Fibroblast of skin of abdomen (primary cell): ENCODE measurements at places on chromosomes 4 and X.
A peak's percentile ranks its signal among the peaks of the same experiment; 100 is the strongest.

- DNase-seq: no peak
Measured at GRCh38 chr4:178894126-178894525, 1451.9 kb upstream of the AGA start.

DNA sequence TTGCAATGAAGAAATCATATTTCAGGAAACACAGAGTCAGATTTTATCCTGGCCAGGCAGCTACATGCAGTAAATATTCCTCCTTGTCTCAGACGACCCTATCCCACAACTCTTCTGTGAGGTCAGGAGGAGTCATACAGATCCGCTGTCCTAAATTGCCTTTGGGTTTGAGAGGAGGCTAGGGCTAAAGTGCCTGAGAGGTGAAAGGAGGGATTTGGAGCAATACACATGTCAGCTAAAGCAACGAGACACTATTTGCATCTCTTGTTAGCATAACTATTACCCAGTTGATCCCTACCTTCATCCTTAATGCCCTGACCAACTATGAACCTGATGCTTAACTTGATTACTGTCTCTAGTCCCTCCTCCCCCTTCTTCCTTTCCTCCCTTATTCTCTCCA, 98.6 kb downstream of the TBC1D19 start:
- DNase-seq: no peak

GRCh38 chr4:145388043-145388442, 93.6 kb upstream of the SMAD1 start:
- peak; percentile 1 for DNase-seq

- DNase-seq: no peak
Measured at GRCh38 chr4:178080312-178080711, 638.1 kb upstream of the AGA start.

- DNase-seq: peak; percentile 17
Measured at GRCh38 chrX:84133023-84133422, 55.0 kb downstream of the RPS6KA6 start.
